ENCODE measurements at places on chromosomes 1 and 21.

GRCh38 chr1:12478612-12478985 is 139.4 kb downstream of the DHRS3 start:
- DNase-seq = no peak

GRCh38 chr1:194339471-194339870 is 1153.1 kb upstream of the B3GALT2 start:
- no peak for DNase-seq

GRCh38 chr1:222195857-222196256 is 352.0 kb downstream of the HHIPL2 start:
- no peak for DNase-seq

DNA sequence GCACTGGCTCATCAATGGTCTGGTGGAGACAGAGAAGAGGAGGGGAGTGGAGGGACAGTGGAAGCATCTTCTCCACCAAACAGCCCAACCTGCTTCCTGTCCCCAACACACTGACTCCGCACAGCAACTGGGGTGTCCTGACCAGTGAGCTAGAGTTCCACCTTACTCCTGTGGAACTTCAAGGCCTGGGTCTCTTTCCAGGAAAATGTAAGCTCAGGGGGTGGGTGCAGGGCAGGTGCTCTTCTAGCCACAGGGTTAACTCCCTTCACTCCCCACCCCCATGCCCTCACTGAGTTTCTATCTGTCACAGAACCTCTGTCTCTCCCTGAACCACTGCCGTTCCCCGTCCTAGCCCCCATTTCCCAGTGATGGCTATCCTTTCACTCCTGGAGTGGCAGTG is 876 bp downstream of the MOB3C start:
- no peak for DNase-seq

DNA sequence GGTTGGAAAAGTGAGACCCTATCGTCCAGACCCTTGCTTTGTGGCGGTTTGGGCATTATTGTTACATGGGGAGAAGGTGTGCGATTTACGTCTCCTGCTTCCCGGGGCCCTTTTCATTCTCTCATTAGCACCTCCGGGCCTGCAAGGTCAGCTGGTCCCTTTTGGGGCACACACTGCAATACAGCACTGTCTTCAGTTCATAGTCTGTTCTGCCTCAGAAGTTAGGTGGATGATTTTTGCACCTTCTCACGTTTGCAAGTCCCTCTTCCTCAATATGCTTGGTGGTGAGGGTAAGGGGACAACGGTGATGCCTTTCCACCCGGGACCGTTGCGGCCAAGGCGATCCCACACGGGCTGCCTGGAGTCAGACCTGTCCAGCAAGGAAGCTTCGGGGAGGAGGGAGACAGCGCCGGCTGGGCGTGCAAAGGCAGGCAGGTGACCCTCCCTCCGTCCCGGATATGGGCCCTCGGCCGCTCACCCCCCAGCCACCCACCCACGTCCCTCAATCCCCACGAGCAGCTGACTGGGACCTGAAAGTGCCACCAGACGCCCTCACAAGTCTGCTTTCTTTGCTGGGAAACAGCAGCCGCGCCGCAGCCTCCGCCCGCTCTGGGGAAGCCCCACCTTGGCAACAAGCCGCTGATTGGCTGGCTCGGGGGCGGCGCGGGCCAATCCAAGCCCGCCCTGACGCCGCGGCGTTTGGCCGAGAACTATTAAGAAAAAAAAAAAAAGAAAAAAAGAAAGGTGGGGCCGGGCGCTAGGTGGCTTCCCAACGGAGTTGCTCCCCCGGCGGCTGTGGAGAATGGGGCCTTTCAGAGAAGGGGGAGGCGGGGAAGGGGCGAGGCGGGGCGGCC is 21.7 kb downstream of the BTG2 start:
- peak; percentile 92 for DNase-seq

DNA sequence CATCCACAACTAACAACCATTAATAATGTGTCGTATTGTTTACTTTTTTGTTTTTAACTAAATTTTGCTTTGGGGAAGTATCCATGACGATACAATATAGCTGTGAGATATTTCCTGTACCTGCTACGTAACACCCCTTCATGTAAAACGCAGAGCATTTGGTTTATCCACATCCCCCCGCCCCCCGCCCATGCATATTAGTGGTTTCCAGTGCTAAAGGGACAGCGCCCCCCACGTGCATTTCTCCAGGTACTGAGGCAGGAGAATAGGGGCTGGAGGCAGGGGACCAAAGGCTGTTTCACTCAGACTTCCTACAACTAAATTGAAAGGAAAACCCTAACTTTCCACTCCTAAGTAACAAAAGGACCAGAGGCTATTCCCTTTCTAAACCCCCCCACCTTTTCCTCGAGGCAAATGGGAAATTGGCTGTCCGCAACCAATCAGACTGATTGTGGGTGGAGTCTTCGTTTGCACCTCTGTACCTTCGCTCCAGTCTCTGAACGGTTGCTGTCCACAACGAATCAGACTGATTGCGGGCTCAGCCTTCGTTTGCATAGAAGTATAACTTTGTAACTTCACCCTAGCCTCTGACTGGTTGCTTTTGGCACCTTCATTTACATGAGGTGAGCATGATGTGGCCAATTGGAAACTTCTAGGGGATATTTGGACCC is 12.2 kb upstream of the RIPK4 start:
- no peak for DNase-seq

DNA sequence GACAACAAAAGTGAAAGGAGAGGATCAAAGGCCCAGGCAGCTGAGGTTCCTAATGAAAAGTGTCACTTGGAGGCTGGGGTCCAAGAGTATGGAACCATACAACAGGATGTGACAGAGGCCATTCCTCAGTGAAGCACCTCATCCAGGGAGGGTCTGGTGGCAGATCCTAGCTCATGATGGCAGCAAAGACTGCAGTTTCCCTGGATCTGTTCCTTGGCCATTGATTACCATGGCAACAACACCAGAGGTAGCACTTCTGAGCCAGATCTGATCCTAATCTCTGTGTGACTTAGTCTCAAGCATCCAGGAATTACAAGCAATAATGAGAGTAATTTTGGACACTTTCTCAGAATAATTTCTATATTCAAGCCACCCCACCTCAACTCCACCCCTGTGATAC is 12.9 kb downstream of the FAM177B start:
- no peak for DNase-seq

DNA sequence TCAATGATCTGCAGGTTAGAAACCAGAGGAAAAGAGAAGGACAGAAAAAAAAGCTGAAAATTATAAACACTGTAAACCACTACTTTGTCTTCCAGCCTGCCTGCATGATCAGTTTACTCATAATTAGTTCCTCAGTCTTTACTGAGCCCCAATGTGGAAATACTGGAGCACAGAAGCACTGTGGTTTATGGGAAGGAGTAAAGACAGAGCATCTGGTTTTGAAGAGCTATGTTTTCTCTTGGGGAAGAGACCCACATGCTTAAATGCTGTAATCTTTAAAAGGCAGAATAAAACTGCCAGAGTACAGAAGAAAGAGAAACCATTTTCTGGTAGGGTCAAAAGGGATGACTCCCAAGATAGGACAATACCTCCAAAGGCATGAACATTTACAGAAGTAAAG is 159.0 kb upstream of the ZNHIT6 start:
- DNase-seq = no peak

DNA sequence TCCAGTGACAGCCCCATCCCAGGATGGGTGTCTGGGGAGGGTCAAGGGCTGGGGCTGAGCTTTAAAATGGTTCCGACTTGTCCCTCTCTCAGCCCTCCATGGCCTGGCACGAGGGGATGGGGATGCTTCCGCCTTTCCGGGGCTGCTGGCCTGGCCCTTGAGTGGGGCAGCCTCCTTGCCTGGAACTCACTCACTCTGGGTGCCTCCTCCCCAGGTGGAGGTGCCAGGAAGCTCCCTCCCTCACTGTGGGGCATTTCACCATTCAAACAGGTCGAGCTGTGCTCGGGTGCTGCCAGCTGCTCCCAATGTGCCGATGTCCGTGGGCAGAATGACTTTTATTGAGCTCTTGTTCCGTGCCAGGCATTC is 24.2 kb downstream of the PCSK9 start:
- DNase-seq = no peak
